ENCODE measurements at places on chromosomes 16 and 17.
A peak's percentile ranks its signal among the peaks of the same experiment; 100 is the strongest.

DNA sequence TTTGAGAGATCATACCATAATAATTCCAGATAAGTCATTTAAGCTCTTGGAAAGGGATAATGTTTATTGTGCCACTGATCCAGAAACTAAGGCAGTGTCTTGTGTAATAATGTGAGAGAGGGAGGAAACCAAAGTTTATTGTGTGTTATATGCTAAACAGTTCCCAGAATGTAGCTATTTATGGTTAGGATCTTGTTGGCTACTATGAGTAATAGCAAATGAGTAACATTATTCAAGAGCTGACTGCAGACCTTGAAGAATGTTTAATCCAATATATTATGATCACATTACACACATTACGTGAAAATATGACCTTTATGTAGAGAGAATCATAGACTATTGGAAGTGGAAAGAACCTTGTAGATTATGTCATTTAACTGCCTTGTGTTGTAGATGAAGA is 139.5 kb downstream of the BCAS3 start:
- peak; percentile 35 for DNase-seq

DNA sequence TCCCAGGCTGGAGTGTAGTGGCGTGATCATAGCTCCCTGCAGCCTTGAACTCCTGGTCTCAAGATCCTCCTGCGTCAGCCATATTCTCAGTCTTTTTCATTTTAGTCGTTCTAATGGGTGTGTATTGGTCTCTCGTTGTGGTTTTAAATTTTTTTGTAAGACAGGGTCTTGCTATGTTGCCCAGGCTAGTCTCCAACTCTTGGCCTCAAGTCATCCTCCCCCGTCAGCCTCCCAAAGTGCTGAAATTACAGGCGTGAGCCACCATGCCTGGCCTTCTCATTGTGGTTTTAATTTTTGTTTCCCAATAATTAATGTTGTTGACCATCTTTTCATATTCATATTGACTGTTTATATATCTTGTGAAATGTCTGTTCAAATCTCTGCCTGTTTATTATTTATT is 8.6 kb downstream of the TMEM94 start:
- no peak for DNase-seq

DNA sequence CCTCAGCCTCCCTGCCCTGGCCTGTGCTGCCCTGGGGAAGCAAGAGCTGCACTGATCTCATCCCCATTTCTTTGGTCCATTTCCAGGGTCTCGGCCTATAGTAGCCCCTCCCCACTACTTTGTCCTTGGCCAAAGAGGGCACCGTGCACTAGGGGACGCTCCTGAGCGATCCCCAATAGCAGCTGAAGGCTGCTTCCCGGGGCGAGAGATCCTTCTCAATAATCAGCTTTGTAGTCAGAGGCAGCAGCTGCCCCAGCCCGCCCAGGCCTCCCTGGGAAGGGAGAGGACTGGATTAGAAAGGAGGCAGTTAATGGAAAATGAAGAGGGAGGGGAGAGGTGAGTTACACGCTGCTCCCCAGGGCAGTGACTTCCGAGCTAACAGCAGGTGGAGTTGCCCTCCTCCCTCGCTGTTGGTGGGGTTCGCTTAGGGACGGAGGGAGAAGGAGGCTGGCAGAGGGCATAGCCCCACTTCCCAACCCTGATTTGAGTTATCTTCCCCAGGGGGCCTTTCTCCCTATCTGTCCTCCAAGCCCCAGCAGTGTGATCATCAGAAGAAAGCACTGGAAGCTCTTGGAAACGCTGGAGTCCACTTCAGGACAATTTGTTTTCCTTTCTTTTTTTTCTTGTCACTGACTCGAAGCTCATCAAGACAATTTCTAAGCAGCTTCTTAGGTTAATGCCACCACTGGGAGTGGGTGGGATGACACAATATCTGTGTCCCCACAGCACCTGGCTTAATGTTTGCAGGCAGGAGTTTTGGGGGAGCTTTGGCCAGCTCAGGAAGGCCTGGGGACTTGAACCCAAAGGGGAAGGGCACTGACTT is 2.6 kb downstream of the MXRA7 start:
- no peak for DNase-seq

DNA sequence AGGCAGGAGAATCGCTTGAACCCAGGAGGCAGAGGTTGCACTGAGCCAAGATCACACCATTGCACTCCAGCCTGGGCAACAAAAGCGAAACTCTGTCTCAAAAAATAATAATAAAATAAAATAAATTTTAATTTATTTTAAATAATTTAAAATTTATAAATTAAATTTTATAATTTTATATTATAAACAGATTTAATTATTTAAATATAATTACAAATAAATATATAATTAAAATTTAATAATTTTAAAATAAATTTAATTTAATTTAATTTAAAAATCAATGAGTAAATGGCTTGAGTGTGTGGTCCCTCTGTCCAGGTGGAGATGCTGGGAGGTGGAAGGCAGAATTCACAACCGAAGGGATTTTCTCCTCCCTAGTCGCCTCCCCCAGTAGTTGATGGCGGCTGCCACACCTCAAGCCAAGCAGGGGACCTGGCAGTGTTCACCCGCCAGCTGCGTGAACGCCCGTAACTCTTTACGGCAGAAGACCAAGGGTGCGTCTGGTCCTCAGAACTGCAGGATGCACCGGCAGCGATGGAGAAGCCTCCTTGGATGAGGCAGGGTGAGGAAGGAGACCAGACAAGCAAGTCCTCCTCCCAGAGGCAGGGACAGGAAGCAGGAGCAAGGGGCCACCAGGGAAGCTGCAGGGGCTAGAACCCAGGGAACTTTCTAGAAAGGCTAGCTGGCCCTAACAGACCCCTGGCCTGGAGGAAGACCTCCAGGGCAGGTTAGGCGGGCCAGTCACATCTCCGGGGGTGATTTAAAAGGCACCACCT is 22.9 kb upstream of the KRT17 start:
- DNase-seq = no peak

GRCh38 chr17:82588266-82589175 is 59.7 kb downstream of the WDR45B start:
- DNase-seq = no peak
